ENCODE measurements at places on chromosomes 5 and 9.

DNA sequence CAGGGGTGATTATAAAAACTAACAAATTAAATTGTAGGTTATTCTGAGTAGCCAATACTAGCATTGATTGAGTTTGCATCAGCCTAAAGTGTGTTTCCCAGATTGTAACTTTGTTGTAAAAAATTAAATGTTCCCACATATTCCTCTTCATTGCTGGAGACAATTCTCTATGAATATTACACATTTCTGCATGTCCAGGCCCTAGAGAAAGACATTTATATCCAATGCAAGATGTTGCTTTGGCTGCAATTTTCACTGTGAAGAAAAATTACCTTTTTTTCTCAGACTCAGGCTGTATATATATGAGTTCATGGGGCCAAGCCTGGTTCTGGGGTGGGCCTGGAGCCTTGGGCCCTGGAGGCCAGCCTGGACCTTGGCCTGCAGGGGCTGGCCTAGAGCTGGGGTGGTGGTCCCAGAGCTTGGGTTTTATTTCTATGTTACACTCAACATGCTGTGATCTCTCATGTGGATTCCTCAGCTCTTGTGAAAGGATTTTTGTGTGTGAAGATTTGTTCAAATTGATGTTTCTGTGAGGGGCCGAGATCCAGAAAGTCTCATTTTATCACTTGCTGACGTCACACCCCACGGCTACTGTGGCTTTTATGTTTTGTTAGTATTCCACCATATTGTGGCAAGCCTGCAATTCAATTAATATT, 232.5 kb downstream of the SPATA31A1 start:
- DNase-seq: no peak

GRCh38 chr5:72817671-72818266, 1.3 kb downstream of the TNPO1 start:
- DNase-seq: peak; percentile 17

DNA sequence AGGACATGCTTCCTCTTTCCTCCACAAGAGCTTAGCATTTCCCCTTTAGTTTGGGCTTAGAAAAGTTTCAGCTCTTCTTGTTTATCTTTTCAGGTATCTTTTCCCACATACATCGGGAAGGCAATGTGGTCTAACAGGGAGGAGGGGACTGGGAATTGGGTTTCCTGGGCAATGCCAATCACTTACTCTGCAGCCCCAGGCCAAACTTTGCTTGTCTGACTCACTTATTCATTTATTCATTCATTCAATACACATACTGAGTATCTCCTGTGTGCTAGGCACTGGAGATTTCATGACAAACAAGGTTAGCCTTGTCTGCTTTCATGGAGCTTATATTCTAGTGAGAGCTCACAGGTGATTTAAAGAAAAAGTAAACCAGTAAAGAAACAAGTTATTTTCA, 10.7 kb upstream of the POU4F3 start:
- DNase-seq: no peak

DNA sequence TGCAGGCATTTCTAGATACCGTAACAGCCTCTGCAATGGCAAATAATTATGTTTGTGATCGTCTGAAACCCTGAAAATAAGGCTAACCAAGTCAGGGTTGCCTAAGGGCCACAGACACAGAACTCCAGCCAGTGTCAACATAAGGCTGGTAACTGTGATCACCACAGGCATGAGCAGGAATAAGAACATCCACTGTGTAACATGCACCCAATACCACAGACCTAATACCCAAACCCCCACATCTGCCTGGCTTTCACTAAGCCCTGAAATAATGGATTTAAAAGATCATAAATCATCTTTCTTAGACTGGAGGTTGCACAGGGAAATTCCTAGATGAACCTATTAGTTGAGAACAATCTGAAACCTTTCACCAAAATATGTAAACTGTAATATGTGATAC, 394.5 kb downstream of the NFIB start:
- DNase-seq: no peak

- DNase-seq: no peak
Observed at GRCh38 chr5:168837852-168838251, 258.7 kb upstream of the PANK3 start.

DNA sequence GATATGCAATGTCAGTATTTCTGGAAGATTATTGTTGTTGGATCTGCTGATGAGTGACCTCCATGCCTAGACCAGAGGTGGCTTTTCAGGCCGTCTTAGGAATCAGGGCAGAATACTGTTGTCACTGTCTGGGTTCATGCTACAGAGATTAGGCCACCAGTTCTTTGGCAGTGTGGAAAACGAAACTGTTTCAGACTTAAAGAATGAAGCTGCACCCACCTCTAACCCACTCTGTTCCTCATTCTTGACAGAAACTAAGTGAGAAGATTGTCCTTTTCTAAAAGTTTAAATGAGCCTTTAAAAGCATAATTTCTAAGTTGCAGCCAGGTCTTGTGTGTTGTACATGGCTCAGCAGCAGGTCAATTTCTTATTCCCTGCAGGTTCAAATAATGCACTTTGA, 444.3 kb downstream of the ENC1 start:
- no peak for DNase-seq

- DNase-seq: no peak
Observed at GRCh38 chr5:172816925-172817562, 17.0 kb upstream of the ERGIC1 start.

DNA sequence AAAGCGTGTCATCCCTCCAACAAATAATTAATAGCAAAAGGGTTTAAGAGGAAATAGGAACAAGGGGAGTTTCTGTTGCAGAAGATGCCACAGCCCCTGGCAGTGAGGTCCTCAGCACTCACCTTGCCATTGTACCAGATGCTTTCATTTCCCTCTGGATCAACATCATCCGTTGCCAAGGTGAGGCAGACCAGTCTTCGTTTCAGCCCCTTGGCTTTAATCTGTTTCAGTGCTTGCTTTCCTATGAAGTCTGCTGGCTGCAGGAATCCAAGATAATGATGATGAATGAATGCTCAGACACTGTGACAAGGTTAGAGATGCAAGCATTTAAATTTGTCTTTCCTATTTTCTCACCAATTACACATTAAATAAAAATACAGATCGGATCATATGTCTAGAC, 20.0 kb upstream of the ARSB start:
- DNase-seq: no peak

All from HAP-1 (cell line).